Activated CD4-positive, alpha-beta T cell treated with anti-CD3 and anti-CD28 coated beads, Interleukin-2, amount 50 U/mL, for 24 hours (primary cell): ENCODE measurements at places on chromosomes 2 and 18.

DNA sequence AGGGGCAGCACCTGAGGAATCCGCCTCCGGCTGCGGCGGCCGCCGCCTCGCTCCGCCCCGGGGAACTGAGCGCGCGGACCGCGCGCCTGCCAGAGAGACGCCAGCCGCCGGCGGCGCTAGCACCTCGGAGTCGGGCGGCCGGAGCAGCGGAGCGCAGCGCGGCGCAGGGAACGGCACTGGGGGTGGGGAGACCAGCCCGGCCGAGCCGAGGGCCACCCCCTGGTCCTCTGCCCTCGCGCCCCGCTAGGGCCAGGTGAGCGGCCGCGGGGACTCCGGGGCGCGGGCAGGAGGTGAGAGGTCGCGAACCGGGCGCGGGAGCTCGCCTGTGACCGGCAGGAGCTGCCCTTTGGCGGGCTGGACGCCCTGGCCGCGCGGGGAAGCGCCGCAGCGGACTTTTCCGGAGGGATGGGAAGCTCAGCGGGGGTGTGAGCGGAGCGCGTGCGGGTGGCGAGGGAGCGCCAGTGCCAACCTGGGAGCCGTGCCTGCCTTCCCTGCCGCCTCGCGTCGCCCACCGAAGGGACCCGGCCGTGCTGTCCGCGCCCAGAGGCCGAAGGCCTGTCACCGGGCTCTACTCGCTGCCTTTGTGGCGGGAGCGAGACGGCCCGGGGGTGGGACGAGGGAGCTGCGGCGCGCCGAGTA is at the start of gene GREB1L:
GREB1L (plus strand) TSS at position 92 of the 639 bp plus-strand sequence. CDS start 141,287 bp downstream, outside the sequence.
- DNase-seq, result no peak

- DNase-seq, result no peak
Observed at GRCh38 chr2:144849612-144850011, 329.7 kb upstream of the ZEB2 start.

GRCh38 chr2:11802782-11803191 is 56.4 kb downstream of the LPIN1 start:
- DNase-seq, result no peak

GRCh38 chr2:54512663-54513362 is 56.7 kb downstream of the SPTBN1 start:
- no peak for DNase-seq

GRCh38 chr2:232332940-232333259 is 45.7 kb upstream of the ALPP start:
- no peak for DNase-seq

GRCh38 chr2:105804266-105804665 is 59.6 kb downstream of the NCK2 start:
- no peak for DNase-seq
